ENCODE measurements at places on chromosomes 1 and 21.

- DNase-seq, result no peak
These were observed 8.5 kb downstream of the CLDN19 start for GRCh38 chr1:42731585-42731984.

GRCh38 chr1:233197940-233198339 is 97.6 kb downstream of the PCNX2 start:
- DNase-seq, result no peak

DNA sequence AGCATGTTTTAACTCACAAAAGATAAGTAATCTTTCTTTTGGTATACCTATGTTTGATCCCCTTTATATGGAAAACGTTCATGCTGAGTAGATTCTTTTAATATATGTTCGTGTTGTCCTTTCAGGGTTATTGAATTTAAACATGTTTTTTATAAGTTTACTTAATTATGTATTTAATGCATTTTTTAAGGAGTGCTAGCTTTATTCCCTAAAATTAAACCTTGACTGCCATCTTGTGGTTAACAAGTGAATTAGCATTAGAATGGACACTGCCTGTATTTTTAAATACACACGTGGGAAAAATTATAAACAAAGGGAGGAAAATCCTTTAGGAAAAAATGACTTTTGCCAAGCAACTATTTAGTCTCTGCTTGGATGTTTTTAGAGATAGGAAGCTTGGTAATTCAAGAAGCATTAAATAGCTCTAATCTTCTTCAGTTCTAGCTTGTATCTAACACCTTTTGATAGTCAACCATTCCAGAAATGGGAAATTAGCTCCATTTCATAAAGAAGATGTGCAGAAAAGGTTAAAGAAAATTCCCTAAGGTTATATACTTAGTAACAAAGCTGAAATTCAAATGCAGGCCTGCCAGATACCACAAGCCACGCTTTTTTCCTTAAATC is 43.0 kb downstream of the UBE2U start:
- DNase-seq, result no peak

- DNase-seq, result no peak
These were observed 15.9 kb downstream of the DUSP10 start for GRCh38 chr1:221725735-221726672.

- no peak for DNase-seq
These were observed 75.4 kb downstream of the VWA5B1 start for GRCh38 chr1:20366056-20366462.

- no peak for DNase-seq
These were observed 212.0 kb upstream of the NFIA start for GRCh38 chr1:60870269-60870865.

DNA sequence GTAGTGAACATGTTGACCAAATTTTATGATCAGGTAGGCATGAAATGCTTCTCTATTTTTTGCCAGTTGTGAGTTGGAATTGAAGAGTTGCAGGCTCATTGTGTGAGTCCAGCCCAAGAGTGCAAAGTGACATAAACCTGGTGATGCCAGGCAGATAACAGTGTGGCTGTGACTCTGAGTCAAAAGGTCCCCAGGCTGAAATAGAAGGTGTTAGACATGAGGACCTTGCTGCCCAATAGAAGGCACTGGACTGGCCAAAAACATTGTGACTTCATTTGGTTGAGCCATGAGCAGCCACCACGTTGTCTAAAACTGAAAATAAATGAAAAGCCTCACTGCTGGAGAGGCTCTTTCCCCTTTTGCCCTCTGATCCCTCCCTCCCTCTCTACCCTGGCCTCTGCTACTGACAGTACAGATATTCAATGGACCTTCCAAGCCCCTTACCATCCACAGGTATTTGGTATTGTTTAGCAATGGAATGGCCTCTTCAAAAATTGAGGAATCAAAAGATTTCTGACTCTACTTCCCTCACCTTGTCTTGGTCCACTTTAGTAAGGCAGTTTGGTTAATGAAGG is 67.8 kb upstream of the ABCD3 start:
- DNase-seq, result no peak

GRCh38 chr1:65104854-65105534 is 43.0 kb upstream of the AK4 start:
- DNase-seq, result no peak

DNA sequence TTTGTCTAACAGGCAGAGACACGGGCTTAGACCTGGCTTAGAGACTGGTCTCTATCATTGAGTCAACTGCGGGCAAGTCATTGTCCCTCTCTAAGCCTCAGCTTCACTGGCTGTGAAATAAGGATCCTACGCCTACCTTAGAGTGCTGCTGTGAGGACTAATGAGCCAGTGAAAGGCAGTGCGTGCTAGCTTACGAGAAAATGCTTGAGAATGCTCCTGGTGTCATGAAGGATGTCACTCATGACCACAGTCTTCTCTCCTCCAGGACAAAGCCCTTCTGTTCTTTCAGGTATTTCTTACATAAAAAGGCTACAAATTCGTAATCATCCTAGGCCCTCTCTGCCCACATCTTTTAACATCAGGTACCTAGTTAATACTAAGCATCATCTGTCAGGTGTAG is 16.5 kb upstream of the A3GALT2 start:
- no peak for DNase-seq

GRCh38 chr1:228845101-228845500 is 109.8 kb downstream of the RHOU start:
- no peak for DNase-seq

DNA sequence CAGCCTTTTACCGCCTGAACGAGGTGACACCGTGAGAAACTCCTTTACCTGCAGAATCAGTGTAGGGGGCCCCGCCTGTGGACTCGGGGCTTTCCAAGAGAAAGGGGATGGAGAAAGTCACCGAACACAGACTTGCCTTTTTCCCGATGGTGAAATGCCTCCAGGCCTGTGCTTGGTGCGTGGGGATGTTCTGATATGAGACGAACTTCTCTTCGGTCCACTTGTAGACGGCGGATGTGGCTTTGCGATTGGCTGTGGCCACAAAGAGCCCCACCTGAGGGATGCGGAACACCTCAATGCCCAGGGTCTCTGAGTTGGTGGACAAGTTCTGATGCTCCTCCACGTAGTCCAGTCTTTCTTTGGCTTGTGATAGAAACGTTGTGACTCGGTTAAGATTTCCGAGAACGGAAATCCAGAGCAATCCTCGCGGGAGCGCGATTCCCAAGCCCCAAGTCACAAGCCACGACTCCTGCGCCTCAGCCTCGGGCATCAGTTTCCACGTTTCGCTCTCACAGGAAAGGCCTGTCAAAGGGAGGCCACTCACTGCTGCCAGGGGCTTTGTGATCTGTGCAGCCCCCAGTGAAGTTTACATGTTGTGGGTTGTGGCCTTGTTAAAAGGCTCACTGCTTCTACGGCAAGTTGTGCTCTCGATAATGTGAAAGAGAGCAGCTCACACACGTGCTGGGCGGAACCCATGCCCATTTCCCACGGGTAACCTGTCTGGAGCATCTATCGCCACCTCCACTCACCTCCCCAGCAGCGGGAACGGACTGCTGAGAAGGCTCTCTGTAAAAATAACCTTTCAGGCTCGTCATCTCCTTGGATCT is 12.6 kb downstream of the KRTAP10-1 start:
- no peak for DNase-seq

- no peak for DNase-seq
These were observed 99.7 kb downstream of the PRDM16 start for GRCh38 chr1:3168678-3169077.

- no peak for DNase-seq
These were observed 26.6 kb downstream of the CRYAA start for GRCh38 chr21:43195121-43196021.

- no peak for DNase-seq
These were observed 72.5 kb upstream of the TNFSF18 start for GRCh38 chr1:173122958-173123852.

DNA sequence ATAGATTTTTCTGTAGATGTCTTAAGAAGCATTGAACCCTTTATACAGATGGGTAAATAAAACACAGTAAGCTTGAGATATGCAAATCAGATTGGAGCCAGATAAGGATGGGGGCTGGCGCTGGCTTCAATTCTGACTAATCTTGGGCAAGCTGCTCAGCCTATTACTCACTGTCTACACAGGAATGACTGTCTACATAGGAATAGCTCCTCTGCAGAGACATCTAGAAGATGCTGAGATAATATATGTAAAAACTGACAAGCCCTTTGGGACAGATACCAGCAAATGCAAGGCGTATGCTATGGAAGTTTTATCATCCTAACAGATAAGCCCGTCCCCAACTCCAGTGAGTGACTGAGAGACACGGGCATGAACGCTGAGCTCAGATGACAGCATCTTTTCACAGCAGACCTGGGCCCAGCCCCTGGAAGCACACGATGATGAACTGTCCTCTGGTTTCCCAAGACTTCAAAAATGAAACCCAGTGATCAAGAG is 1.7 kb downstream of the CLDN14 start:
- no peak for DNase-seq

DNA sequence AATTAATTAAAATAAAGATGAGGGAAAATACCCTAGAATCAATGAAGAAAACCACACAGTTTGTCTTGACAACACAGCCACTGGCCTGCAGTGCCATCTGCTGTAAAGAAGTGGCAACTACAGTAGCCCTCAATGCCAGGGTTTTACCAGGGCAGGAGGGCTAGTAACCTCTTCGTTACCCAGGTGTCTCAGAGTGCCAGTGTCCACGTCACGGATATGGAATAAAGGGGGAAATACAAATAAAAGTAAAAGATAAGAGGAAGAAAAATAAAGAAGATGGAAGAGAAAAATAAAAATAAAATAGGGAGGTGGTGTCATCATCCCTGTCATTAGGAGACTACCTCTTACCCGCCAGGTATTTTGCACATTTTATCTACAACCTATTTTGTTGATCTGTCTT is 14.2 kb upstream of the SLC44A3 start:
- no peak for DNase-seq

- DNase-seq, result no peak
These were observed 32.4 kb downstream of the SPTA1 start for GRCh38 chr1:158654086-158654485.

DNA sequence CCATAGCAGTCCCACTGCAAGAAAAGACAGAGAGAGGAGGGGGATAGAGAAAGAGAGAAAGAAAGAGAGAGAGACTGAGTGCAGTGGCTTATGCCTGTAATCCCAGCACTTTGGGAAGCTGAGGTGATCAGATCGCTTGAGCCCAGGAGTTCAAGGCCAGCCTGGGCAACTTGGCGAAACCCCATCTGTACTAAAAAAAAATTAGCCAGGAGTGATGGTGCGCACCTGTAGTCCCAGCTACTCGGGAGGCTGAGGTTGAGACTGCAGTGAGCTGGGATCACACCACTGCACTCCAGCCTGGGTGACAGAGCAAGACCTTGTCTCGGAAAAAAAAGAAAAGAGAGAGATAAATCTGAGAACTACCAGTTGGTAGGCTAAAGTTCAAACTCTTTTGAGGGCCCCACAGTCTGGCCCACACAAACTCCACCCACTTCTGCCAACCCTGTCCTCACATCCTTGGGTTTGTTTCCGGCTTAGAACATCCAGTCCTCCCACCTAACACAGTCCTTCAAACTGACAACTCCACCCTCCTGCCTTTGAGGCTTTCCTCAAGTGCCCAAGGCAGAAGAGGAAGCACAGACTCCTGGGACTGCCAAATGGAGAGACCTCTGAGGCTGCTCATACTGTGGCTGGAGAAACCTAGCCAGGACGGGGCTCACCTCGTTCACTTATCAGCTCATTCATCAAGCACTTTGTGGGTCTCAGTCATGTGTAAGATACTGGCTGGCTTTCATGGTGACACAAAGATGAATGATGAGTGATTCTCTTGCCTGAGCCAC is 20.1 kb downstream of the TFAP2E start:
- no peak for DNase-seq

GRCh38 chr1:117699953-117700352 is 94.1 kb downstream of the TENT5C start:
- no peak for DNase-seq

DNA sequence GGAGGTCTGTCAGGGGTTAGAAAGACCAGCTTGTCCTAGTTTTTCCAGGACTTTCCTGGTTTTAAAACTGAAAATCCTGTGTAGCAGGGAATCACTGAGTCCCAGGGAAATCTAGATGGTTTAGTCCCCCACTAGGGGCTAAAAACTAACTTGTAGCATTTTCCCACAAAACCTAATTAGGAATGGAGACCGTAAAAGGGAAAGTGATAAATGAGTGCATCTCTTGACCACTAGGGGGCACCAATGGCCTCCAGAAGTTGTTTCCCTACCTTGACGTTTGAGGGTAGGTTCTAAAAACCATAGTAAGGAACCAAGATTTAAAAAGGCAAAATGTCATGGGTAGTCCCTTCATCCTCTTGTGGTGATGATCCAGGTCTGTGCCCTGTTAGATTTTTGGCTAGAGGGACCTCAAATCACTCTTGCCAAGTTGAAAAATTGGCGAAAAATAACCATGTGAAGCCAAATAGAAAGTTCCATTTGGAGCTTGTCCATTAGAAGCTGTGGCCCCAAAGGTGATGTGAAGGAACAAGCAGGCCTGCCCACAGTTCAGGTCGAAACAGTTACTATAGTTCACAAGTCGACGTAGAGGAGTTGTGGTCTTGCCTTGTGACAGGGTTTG is 24.5 kb downstream of the CLIC6 start:
- DNase-seq, result no peak

- no peak for DNase-seq
These were observed 273.9 kb downstream of the KIF26B start for GRCh38 chr1:245428681-245429080.

- no peak for DNase-seq
These were observed 86.3 kb upstream of the ARTN start for GRCh38 chr1:43847290-43847689.

- no peak for DNase-seq
These were observed 6.6 kb upstream of the FOXE3 start for GRCh38 chr1:47409311-47410067.

DNA sequence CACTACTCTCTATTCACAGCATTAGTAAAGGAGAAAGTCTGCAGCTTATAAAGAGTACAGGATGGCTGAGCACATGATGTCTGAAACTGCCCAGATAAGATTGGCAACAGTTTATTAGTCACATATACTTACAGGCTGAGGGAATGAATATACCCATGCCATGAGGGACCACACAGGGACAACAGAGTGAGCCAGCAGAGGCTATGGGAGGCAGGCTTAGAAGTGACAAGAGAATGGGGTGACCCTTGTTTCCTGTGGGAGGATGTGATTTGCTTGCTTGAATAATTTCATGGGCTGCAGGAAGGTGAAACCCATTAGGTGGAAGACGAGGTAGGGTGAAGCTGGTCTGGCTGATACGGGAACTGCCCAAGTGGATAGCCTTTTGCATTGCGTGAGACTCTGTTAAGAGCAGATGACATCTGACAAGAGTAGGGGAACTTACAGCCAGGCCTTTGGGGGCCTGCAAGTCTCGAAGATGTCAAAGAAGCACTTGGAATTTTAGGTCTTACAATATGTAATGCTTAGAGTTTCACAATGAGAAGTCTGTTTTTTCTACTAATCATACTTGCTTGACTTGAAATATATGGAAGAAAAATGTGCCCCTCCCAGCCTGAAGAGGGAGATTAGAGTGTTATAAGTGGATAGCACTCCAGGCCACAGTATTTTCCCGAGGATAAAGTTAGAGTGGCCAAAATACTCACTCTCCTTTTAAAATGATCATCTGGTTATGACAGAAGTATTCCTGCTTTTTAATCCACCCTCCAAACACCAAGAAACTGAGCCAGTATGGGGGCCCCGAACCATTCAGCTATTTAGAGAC is 34.6 kb upstream of the TNFSF4 start:
- no peak for DNase-seq
